ENCODE measurements at places on chromosomes 16 and 17.

- no peak for DNase-seq
Observed at GRCh38 chr16:54694651-54695050, 236.0 kb upstream of the IRX5 start.

GRCh38 chr17:32323811-32324491 is 18.0 kb downstream of the C17orf75 start:
- no peak for DNase-seq

DNA sequence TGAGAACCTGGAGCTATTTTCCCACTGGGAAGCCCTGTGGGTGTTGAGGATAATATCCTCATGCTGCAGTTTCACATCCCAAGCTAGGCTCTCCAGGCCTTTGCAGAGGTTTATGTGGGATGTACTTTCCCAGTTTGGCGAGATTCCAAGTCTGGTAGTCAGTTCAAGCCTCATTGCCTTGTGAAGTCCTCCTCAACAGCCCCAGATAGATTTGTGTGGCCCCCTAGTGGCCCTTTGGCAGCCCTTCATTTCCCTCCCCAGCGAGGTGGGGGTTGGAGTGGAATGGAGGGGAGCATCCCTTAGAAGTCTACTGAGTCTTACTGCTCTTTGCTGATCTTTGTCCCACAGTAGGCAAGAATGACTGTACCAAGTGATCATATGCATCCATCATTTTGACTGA is 137.9 kb downstream of the CDH11 start:
- no peak for DNase-seq

DNA sequence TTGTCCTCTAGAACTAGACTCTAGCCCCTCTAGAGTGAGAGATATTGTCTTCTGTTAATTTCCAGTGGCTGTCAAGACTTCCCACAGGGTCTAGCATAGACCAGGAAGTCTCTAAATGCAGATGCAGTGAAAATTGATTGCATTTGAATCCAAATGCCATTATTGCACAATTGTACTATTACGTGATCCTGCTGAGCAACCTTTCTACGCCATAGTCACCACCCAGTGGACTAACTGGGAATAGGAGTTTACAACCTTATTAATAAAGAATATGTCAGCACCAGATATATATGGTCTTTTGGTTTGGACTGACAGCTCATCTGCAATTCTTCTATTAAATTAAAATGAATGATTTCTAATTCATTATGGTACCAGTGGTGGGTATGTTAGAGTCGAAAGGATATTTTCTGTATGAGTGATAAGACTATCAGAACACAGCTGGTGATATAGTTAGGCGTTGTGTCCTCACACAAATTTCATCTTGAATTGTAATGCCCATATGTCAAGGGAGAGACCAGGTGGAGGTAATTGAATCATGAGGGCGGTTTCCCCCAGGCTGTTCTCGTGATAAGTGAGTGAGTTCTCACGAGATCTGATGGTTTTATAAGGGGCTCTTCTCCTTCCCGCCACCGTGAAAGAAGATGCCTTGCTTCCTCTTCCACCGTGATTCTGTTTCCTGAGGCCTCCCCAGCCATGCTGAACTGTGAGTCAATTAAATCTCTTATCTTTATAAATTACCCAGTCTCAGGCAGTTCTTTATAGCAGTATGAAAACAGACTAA is 138.9 kb upstream of the CA10 start:
- no peak for DNase-seq

DNA sequence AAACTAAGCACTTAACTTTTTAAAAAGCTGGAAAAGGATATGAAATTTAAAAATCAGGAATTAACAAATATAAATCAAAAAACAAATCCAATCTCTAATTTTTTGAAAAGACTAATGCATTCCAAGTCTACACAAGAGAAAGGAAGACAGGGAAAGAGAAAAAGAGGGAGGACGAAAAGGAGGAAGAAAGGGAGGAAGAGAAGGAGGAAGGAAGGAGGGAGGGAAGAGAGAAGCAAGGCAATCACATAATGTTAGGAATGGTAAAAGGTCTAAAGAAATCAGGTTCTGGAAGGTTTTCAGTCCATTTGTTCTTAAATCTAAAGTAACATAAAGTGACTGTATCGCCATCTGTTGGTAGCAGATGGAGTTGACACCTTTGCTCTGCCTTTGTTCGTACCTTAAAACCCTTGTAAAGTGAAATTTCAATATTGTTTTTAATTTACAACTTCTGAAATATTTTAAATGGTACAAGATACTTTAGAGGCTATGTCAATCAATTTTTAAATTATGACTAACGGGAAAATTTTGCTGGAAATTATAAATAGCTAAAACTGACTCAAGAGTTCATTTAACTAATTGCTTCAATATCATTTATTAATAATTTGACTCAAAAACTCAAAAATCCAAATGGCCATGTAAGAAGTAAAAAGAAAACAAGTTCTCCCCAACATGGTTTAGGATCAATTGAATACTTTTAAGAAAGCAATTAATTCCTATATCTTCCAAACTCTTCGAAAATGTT is 20.4 kb upstream of the CDYL2 start:
- peak; percentile 38 for DNase-seq

DNA sequence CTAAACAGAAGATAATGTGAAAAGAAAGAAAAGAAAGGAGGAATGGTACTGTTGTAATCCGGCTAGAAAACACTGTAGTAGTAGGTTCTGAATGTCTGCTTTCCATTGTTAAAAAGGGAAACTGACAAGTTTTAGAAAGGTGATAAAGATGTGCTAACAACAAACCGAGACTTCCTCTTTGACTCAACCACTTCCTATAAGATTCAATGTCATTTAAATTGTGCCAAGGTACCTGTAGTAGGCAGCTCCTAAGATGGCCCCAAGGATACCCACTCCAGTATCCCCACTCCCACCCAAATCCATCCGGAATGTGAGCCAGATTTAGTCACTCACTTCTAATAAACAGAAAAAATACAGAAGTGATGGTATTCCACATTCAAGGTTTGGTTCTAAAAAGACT is 31.2 kb downstream of the XYLT1 start:
- no peak for DNase-seq

DNA sequence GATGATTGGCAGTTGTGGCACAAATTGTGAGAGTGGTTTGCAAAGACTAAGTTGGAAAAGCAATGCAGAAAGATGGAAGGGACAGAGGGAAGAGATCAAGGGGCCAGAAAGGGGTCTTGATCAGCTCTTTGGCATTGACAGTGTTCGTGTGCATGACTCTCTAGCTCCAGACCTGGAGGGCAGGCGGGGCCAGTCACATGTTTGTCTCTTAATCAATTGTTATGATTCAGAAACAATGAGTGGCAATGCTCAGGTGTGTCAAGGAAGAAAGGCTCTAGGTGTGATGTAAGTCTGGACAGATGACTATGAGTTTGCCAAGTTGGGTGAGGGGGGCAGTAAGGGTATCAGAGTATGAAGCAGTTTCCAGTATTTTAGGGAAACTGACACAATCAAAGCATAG is 32.1 kb downstream of the WSB1 start:
- no peak for DNase-seq

- DNase-seq, result peak; percentile 42
Observed at GRCh38 chr16:75385507-75386152, 47.7 kb downstream of the CFDP1 start.

Data from memory B cell (primary cell).